ENCODE measurements at places on chromosomes 12 and 14.
A peak's percentile ranks its signal among the peaks of the same experiment; 100 is the strongest.

DNA sequence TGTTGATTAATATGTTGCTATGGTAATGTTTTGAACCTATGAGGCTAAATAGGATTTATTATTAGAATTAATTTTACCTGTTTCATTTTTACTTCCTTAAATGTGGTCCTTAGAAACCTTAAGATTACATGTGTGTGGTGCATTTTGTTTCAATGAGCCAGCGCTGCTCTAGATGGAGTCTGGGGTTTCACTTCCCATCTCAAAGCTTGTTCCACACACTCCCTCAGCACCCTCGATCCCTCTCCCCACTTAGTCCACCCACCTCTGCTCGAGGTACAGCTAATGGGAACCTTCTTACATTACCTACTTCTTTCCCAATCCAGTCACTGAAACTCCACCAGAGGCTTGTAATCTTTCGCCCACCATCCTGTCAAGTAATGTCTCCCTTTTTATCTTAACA lies 205.2 kb downstream of the PAX9 start:
- DNase-seq, result no peak

- DNase-seq, result no peak
Observed at GRCh38 chr14:91870001-91870400, 2.7 kb upstream of the TC2N start.

- peak; percentile 55 for DNase-seq
Observed at GRCh38 chr14:69547701-69548348, 26.8 kb downstream of the CCDC177 start.

DNA sequence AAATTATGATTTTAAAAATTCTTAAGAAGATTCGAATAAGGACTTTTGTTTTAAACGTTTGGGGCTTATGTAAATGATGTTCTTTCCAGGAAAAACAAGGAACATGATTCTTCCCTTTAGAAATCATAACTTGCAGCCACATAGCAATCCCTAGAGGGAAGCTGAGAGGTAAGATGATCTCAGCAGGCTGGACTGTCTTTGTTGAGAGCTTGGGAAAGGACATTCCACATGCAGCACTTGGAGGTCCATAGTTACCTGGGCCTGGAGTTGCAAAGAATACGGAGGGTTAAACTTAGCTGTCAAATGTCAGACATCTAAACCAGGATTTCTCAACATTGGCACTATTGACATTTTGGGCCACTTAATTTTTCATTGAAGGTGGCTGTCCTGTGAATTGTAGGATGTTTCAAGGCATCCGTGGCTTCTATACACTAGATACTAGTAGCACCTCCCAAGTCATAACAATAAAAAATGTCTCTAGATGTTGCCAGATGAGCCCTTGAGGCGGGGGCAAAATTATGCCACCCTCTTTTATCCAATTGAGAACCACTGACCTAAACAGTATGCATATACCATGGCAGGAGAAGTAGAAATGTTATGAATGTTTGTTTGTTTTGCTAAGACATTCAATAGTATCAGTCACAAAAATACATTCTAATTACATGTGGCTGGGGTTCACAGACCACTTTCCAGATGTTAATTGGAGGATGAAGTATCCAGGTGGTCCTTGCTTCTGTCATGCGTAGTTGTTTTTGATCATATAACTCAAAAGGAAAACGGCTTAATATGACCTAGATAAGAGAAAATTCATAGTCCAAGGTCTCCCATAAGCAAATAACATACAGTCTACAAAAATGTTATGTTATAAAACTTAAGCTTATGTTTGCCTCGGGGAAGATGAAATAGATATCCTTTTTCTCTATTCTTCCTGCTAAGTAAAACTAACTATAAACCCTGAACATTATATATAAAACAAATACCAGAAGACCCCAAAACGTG lies 30.5 kb downstream of the TTC6 start:
- no peak for DNase-seq

GRCh38 chr12:69947123-69947522 lies 122.1 kb downstream of the MYRFL start:
- DNase-seq, result no peak

DNA sequence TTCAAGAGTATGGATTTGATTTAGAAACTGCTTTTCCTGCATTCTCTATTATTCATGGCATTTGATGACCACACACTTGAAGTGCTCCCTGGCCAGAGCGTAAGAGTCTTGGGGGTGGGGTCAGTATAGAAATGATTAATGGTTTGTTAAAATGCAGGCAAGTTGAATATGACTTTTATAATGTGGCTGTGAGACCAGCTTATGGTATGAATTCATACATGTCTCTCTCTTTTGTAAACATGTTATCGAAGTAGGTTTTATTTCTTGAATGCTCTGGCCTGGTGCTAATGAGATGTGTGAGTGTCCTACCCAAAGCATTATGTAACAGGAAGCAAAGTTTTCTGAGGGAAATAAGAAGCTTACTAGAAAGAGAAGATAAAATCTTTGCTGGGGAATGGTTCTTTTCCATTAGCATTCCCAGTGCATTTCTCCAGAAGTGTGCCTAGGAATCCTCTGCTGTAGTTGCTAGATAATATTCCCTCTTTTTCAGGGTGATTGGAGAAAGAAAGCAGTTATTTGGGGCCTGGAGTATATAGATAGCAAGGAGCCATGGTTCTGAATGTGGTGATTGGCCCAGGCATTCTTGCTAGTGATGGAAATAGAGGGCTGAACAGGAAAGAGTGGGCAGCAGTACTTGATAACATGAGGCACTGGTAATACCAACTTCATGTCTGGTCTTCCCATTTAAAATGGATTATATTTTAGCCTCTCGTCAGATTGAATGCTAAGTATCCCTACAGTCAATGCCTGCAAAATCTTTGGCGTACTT lies 289.7 kb downstream of the RAD51B start:
- DNase-seq, result no peak

- no peak for DNase-seq
Observed at GRCh38 chr14:78921856-78922255, 751.7 kb downstream of the NRXN3 start.

GRCh38 chr14:37054144-37054543 lies 118.3 kb downstream of the SLC25A21 start:
- DNase-seq, result no peak

- DNase-seq, result no peak
Observed at GRCh38 chr14:22466491-22466890, 122.5 kb downstream of the DAD1 start.

DNA sequence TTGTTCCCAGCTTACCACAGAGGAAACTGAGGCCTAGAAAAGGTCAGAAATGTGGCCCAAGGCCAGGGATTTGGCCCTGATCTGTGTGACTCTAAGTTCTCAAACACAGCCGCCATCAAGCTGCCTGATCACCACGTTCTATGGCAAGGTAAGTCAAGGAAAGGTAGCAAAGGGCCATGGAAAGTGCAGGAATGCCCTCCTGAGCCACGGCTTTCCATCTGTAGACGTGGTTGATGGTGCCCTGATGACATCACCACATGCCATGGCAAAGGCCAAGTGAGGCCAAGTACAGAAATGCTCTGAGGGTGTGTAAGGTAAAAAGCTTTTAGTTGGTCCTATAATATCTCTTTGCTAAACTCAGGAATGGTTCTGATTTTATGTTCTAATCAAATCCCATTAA lies 99.3 kb downstream of the DNAH10 start:
- no peak for DNase-seq

DNA sequence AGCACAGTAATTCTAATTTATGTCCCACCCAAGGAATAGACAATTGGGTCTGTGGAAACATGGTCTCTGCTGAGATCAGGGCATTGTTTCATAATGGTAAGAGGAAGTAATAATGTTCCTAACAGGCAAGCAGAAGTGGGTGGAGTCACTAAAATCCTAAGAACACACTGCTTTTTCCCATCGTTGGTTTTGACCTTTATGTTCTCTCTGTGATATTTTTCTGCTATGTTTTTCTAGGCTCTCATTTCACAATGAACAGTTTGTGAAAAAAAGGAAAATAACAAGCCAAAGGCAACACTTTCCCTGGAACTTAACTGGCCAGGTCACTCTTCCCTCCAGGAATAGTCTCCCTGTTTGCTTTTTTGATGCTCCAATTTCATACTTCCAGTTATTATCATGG lies 80.6 kb upstream of the OVCH1 start:
- no peak for DNase-seq

DNA sequence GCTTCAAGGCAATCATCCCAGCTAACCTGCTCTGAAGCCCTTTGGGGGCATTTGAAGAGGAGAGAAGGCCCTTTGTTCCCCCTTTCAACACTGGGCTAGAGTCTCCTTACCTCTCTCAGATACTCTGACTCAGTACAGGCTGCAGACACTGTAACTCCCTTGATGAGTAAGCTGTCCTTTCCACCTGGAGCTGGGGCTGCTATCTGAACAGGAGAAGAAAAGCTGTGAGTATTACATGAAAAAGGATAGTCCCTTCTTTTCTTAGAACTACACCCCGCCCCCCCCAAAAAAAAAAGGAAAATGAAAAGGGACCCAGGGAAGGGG lies 186.6 kb upstream of the PLEKHG7 start:
- no peak for DNase-seq

DNA sequence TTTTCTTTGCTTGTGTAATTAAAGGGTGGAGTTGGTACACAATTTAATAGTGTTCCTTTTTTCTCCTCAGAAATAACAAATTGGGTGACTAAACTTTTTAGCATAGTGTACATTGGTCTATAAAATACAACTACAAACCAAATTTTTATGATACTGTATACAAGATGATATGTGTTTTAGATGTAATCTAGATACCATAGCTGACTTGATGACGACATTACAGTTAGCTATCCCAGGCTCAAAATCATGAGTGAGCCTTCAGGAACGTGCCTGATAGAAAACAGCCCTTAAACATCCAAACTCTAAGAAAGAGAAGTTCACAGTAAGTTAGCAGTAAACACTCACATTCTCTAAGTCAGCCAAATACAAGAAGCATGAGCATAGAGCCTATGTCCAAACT lies 99.0 kb upstream of the SSTR1 start:
- peak; percentile 29 for DNase-seq

- no peak for DNase-seq
Observed at GRCh38 chr14:53655080-53655785, 301.4 kb downstream of the BMP4 start.

- DNase-seq, result no peak
Observed at GRCh38 chr14:90593254-90594040, 196.6 kb downstream of the CALM1 start.

DNA sequence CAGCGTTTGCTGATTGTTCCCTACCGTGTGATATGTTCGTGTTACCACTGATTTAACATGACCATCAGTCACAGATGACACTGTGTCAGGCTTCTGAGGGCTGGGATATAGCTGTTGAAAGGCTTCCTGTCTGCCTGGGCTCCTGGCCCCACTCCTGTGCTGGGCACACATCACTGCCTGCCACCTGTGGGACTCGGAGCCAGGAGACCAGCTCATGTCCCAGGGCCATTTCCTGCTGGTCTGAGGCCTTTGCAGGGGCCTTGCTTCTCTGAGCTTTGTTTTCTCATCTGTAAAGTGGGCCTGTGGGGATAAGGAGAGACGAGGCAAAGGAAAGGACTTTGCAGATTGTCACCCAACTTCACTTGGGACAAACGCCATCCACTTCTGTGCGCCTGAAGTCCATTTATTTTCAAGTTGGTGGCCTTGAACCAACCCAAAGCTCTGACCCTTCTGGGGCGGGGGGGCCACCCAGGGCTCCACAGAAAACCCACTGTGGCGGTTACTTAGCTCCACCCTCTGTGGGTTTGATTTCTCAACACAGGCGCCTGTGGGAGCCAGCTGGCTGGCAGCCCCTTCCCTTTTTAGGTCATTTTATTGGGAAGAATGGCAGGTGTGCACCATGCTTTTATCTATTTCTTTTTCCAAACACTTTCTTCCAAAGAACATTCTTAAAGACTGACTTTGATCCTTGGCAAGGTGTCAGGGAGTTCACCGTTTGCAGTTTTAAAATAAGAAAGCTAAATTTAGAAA lies 54.1 kb downstream of the BEGAIN start:
- peak; percentile 27 for DNase-seq

- no peak for DNase-seq
Observed at GRCh38 chr12:121898287-121898686, 9.7 kb downstream of the PSMD9 start.

Measured in AG08396 (cell line).